ENCODE measurements at places on chromosomes 4 and X.

- no peak for DNase-seq
Observed at GRCh38 chr4:172134521-172134920, 321.3 kb downstream of the GALNTL6 start.

GRCh38 chr4:71230271-71231128 is 108.3 kb upstream of the SLC4A4 start:
- no peak for DNase-seq

DNA sequence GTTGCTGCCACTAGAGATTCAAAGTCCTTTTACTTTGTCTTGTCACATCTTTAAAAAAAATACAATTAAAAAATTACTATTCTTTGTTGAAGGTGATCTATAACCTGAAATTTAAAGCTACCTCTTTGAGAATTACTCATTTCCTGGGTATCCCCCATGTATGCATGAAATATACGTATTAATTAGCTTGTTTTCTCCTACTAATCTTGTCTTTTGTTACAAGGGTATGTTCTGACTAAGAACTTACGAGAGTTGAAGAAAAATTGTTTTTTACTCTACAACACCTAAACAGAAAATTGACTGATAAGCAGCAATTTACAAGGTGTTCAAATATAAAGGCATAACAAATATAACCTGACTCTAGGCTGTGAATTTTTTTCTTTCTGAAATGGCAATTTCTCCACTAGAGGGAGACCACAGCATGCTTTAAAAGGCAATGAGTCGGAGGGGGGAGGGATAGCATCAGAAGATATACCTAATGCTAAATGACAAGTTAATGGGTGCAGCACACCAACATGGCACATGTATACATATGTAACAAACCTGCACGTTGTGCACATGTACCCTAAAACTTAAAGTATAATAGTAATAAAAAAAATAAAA is 249.6 kb downstream of the OPHN1 start:
- DNase-seq: no peak

DNA sequence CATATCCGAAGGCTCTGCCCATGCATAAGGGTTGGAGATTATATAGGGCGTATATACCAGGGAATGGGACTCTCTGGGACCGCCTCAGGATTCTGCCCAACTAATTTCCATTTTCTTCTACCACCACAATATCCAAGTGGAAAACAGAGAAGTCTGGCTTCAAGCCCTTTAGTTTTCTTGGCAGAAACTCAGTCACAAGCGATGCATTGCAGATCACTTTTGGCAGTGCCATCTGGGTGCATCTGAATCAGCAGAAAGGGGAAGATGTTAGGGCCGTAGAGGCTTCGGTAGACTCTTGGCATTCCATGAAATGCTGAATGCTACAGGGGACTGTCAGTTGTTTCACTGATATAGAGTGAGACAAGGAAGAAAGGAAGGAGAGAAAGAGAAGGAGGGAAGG is 94.1 kb upstream of the FAM9B start:
- DNase-seq: no peak

DNA sequence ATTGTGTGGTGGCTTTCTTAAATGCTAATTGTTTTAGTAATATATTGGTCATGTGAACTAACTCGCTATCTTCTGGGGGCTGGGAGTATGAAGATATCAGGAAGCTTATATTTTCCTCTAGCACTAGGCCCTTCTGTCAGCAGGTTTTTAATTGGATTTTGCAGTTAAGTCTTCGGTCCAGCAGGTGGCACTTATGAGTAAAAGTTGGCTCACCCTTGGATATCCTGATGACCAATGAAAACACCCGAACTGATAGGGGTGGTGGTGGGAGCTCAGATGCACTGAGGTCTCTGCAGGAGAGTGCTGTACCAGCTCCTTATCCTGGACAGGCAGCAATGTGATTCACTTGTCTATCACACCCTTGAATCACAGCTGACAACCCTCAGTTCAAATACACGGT is 1365.8 kb upstream of the DIAPH2 start:
- DNase-seq: no peak

DNA sequence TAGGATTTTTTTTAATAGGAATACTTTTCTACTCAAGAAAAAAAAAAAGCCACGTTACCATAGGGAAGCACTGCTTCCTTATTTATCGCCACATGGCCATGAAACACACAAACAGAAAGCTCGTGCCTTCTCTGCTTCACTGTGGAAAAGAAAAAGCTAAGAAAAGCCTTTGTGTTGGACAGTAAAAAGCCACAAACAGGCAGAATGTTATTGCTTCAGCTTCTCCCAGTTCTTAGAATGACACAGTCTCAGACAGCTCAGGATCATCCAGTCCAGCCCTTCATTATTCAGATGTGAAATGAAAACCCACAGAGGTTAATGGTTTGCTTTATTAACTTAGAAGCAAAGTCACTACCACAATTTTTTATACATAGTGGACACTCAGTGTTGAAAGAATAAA is 181.6 kb upstream of the NOCT start:
- DNase-seq: no peak

GRCh38 chr4:5632066-5632440 is 76.3 kb downstream of the EVC2 start:
- DNase-seq: no peak

DNA sequence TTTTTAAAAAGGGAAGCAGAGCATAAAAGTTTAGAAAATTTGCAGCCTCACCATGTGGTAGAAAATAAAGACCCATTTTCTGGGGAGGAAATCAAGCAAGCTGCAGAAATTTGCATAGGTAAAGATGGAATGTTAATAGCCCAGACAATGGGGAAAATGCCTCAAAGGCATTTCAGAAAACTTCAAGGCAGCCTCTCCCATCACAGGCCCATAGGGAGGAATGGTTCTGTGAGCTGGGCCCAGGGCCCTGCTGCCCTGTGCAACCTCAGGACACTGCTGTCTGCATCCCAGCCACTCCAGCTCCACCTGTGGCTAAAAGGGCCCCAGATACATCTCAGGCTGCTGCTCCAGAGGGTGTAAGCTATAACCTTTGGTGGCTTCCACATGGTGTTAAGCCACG is 137.9 kb downstream of the INPP4B start:
- no peak for DNase-seq

- DNase-seq: no peak
Observed at GRCh38 chr4:184487503-184487902, 13.2 kb upstream of the IRF2 start.

- DNase-seq: no peak
Observed at GRCh38 chr4:52883183-52883621, 21.1 kb downstream of the RASL11B start.

DNA sequence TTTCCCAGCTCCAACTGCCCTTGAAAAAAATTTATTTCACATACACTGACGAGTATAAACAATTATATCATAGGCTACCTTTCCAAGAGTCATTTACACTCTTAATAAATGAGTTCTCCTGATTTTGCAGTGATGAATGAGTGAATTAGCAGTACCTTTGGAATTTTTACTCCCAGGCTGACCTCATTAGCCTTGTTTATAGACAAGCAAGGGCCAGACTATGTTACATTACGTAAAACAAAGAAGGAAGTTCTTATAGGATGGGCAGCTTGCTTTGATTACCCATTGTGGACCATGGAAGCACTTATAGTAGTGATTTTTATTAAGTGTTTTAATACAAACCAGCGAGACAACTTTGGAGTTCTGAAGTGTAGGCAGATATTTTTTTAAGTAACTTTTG is 112.9 kb upstream of the C1QTNF7 start:
- no peak for DNase-seq
